ENCODE measurements at places on chromosomes 11 and 22. TPM values are rescaled to one million over a fixed set of nuclear protein-coding genes. Genes with fewer than 3 reads are reported as not detected.

DNA sequence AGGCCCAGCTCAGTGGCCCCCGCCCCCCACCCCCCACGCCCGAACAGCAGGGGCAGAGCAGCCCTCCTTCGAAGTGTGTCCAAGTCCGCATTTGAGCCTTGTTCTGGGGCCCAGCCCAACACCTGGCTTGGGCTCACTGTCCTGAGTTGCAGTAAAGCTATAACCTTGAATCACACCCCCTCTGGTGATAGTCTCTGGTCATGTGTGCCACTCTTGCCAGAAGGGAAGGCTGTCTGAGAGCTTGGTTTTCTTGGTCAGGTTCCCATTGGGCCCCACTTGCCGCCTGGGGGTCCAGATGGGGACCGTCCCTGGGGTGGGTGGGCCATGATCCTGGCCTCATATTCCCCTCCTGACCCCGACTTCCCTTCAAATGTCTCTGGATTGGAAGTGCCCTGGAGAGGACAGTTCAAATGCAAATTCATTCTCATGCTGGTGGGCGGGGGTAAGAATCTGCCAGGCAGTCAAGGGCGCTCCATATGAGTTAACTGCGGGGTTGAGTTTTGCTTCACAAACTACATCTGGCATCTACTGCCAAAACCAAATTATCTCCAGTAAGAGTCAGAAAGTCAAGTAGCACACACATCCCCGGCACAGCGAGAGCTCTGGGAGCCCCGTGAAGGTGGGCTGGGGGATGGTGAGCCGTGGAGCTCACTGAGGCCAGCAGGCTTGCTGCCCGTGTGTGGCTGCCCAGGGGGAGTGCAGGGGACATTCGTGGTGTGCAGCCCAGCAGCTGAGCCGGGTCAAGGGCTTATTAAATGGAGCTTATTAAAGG, 35.7 kb downstream of the B3GAT1 start:
- no peak overlapping the region for H3K4me3 ChIP-seq
- H3K36me3 ChIP-seq: no peaks in the 10 kb centered on the region
- peaks cover 4% of the 10 kb centered on the region for H3K27me3 ChIP-seq

DNA sequence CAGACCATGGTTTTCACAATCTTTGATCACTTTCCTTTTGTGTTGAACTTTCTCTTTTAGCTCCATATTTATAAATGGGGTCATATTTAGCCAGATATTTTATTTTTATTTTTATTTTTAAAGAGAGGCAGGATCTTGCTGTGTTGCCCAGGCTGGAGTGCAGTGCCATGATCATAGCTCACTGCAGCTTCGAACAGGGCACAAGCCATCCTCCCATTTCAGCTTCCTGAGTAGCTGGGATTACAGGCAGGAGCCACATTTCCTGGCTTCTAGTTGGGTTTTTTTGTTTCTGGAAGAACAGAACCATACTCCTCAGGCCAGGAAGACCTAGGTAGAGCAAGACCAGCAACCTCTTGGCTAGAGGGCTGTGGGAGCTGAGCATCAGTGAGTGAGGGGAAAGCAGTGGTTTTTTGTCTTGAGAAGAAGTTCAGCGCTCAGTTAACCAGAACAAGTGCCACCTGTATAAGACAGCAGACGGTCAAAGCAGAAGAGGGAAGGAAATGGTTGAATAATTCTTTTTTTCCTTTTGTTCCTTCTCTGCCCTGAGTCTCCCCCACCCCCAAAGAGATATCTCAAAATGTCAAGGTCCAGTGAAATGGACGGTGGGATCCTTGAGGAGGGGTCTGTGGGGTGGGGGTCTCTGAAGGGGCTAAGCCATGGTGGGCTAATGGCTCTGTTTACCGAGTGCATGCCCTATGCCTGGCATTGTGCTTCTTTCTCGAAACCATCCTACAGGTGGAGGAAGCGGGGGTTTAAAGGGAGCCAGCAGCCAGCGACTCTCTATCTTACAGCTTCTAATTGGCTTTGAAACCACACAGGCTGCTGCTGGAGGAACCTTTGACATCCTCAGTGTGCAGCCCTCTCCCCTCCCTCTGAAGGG, 63.0 kb downstream of the PTPRJ start:
- H3K36me3 ChIP-seq: no peaks in the 10 kb centered on the region
- DNase-seq: no peak
- H3K4me3 ChIP-seq: no peak overlapping the region
- H3K27me3 ChIP-seq: no peaks in the 10 kb centered on the region
- no peak overlapping the region for H3K27ac ChIP-seq

DNA sequence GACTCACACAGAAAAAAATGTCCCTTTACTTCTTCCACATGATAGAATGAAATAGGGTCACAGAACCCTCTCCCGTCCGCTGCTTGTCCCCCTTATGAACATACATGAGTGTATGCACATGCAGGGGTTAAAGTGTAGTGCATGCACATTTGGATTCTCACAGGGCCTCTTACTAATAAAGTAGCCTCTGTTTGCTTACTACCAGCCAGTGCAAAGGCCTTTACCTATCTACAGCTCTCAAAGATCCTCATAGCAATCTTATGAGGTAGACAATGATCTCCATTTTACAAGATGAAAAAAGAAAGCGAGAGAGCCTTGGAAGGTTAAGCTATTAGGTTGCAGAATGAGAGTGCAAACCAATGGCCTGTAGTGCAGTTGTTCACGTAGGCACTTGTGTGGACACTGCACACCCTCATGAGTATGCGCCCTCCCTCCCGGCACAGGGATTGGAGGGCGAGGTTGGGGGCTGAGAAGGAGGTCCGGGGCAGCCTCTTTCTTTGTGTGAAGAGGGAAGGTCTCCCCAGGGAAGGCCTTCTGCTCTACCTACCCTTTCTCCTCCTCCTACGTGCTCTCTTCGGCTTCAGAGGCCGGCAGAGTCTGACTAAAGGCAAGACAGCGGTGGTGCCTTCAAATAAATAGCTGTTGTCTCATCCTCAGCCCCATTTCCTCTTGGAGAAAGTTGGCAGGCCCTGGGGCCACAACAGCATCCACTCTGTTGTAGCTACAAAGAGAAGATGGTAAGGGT, 91.3 kb downstream of the CEP164 start:
- H3K4me1 ChIP-seq: no peaks in the 10 kb centered on the region
- H3K36me3 ChIP-seq: peaks cover under 1% of the 10 kb centered on the region
- H3K4me3 ChIP-seq: no peak overlapping the region
- H3K27ac ChIP-seq: no peak overlapping the region
- peaks cover 18% of the 10 kb centered on the region for H3K27me3 ChIP-seq

DNA sequence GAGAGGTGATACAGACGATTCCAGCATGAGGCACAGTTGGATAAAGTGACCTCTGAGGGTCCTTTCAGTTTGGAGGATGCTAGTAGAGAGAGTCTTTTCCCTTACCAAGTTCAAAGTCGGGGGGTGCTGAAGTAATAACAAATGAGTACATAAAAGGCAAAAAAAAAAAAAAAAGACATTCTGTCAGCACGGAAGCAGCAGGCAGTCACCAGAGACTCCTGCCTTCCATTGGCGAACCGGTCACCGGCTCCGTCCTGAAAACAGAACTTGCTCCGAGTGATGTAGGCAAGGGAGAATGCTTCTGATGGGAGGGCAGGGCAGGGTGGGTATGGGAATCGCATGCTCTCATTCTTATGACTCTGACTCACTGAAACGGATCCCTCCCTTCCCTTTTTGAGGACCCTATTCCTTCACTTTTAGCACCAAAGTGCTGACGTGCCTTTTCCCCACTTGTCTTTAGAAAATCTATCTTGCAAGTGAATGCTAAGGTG, 65.9 kb downstream of the PRR5L start:
- H3K27ac ChIP-seq: peak overlapping the region; percentile 99
- peak; percentile 93 for DNase-seq
- H3K27me3 ChIP-seq: no peaks in the 10 kb centered on the region
- H3K36me3 ChIP-seq: no peaks in the 10 kb centered on the region
- H3K4me3 ChIP-seq: peak overlapping the region; percentile 89

- no peak for DNase-seq
- H3K27ac ChIP-seq: no peak overlapping the region
- no peak overlapping the region for H3K4me3 ChIP-seq
- H3K4me1 ChIP-seq: peaks cover 16% of the 10 kb centered on the region
Measured at GRCh38 chr11:75767228-75767572, 1.4 kb upstream of the DGAT2 start.

OR5L1 gene
- total RNA-seq: not detected

SMTNL1 gene
- total RNA-seq: not detected

GRCh38 chr11:2411446-2412305, 11.1 kb downstream of the TSSC4 start:
- H3K27me3 ChIP-seq: peaks cover 17% of the 10 kb centered on the region
- no peaks in the 10 kb centered on the region for H3K36me3 ChIP-seq

- H3K4me1 ChIP-seq: no peaks in the 10 kb centered on the region
- H3K27me3 ChIP-seq: no peaks in the 10 kb centered on the region
- H3K4me3 ChIP-seq: no peak overlapping the region
- H3K27ac ChIP-seq: no peak overlapping the region
- H3K36me3 ChIP-seq: no peaks in the 10 kb centered on the region
Measured at GRCh38 chr11:91163619-91164451, 941.0 kb upstream of the CHORDC1 start.

All from HFFc6 (cell line).